BJ (cell line): ENCODE measurements at places on chromosomes 12 and 14.

GRCh38 chr12:106093246-106093645 lies 45.5 kb downstream of the NUAK1 start:
- DNase-seq, result no peak

GRCh38 chr12:54439521-54440255 lies 20.6 kb upstream of the ITGA5 start:
- DNase-seq, result peak; percentile 27

DNA sequence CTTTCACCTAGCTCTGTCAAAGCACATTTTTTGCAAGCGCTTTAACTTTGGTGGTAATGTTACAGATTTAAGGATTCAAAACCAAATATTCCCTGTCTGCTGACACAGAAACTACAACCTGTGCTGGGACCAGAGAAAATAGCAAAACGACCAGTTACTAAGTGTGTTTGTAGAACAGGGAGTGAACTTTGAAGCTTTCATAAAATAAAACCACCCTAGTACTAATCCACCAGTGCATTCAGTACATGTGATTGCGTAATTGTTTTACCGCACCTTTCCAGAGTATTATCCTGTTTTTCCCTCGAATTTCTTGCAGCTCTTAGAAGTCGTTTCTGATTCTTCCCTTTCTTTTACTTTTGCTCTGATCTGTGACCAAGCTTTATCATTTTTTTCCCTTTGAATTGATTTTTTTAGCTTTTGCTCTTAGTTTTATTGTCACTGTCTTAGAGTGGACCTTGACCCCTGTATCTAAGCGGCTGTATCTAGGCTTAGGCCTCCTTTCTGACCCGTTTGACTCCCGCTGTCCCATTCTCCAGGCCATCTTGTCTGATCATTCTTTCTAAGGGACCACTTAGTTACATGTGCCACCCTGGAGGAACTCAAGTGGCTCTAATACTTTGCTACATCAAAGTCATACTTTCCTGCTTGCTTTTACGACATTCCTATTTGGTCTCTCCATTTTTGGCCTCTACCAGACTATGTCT lies 429.4 kb downstream of the PCNX1 start:
- DNase-seq, result no peak

DNA sequence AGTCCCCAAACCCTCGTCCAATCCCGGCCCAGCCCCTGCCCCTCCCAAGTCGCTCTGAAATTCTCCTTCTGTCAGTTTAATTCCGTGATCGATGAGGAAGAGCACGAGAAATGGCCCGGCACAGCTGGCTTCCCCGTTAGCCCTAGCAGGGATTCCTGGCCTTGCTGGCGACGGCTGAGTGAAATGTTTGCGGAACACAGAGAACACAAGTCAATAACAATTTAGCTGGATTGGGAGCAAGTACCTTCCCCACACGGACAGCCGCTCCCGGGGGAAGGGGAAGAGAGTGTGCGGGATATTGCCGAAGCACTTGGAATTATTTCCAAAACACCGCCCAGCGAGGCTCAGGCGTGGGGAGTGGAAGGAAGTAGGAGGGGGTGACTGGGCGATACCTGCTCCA lies 134.6 kb downstream of the RBM19 start:
- DNase-seq, result no peak

DNA sequence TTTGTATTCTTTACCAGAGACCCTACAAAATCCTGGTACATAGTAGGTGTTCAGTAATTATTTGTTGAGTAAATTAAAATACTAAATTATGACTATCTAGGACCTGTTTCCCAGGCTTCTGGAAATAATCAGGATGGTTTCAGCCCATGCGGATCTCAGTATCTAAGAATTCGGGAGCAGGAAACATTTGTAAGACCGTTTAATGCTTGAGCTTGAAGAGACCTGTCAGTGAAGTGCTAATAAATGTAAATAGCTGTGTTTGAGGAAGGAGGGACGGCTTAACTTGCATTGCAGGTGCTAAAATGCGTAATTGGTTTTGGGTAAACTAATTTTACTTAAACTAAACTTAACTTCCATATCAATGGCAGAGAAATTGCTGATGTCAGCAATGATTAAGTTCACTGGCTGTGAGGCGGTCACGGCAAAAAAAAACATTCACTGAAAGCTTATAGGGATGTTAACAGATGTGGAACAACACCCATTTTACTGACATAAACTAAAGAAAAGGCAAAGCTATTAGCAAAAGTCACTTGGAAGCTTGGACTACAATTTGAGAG lies 28.6 kb upstream of the AEBP2 start:
- no peak for DNase-seq
